ENCODE measurements at places on chromosomes 5 and 9.
A peak's percentile ranks its signal among the peaks of the same experiment; 100 is the strongest.

- DNase-seq, result no peak
These were observed 62.1 kb upstream of the IL6ST start for GRCh38 chr5:56056875-56057274.

- DNase-seq, result no peak
These were observed 114.1 kb downstream of the PAM start for GRCh38 chr5:102869230-102869629.

DNA sequence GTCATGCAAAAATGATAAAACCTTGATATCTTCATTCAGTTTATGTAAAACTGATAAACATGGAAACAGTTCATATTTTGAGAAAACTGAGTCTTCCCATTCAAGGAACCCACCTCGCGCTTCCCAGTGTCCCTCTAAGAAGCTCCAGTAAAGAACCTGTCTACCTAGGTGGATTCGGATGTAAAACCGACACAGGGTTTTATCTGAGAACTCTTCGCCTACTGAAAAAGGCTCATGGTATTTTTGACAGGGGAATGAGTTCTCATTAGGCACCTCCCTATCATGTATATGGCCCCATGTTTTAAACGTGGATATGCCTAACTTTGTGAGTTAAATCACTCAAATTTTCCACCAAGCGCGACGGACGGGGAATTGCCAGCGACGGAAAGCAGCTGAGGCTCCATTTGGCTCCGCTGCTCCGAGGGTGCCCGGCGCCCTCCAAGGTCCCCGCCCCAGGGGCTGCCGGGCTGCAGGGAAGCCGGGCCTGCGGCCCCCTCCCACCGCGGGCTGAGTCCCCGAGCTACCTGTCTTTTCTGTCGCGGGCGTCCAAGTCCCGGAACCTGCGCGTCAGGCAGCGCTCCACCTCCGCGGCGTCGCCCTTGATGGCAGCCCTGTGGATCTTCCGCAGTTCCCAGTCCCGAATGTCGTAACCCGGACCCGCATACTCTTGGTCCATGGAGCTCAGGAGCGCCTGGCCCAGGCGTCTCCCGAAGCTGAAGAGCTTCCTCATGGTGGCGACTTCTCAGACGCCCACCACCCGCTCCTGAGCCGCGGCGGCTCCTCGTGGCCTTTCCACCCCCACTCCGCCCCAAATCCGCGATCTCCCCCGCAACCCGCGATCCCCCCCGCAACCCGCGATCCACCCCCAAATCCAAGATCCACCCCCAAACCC is 594 bp downstream of the ANKRD18A start:
- DNase-seq, result no peak

DNA sequence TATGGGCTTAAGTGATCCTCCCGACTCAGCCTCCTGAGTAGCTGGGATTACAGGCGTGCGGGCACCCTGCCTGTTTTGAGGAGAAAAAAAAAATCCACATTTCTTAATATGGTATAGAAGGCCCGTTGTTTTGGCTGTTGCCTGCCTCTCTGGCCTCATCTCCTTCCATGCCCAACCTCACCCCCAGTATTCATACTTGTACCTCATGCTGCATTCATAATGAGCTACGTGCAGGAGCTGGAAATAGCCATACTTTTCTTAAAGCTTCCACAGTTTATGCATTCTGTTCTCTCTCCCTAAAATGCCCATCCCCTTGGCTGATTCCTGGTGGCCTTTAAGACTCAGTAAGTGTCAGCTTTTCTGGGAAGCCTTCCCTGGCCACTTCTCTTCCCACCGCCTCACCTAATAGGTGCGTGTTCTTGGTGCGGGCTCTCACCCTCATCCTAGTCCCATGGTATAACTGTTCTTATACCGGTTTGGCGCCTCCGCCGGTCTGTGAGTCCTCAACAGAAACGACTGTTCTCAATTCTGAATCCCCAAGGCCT is 2.1 kb upstream of the TPM2 start:
- no peak for DNase-seq

GRCh38 chr5:114319821-114320220 is 42.0 kb upstream of the KCNN2 start:
- DNase-seq, result peak; percentile 5

DNA sequence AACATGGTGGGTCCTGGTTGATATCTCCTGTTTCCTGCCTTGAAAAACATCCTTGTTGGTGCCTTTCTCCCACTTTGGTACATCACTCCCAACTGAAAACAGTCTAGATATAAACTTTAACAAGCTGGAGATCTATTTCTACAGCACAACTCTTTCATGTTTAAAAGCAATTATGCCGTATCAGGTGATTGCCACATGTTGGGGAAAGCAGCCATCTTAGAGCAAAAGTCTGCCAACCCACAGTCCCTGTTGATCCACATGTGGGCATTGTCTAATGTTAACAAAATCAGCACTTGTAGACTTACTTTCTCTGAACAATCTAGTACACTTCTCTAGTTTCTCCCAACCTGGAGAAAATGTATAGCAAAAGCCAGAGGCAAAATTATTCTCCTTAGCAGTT is 104.1 kb downstream of the PRDM6 start:
- no peak for DNase-seq

GRCh38 chr9:95477885-95478284 is 38.9 kb downstream of the PTCH1 start:
- DNase-seq, result no peak

GRCh38 chr9:101530076-101530711 is 3.5 kb upstream of the RNF20 start:
- DNase-seq, result peak; percentile 43

DNA sequence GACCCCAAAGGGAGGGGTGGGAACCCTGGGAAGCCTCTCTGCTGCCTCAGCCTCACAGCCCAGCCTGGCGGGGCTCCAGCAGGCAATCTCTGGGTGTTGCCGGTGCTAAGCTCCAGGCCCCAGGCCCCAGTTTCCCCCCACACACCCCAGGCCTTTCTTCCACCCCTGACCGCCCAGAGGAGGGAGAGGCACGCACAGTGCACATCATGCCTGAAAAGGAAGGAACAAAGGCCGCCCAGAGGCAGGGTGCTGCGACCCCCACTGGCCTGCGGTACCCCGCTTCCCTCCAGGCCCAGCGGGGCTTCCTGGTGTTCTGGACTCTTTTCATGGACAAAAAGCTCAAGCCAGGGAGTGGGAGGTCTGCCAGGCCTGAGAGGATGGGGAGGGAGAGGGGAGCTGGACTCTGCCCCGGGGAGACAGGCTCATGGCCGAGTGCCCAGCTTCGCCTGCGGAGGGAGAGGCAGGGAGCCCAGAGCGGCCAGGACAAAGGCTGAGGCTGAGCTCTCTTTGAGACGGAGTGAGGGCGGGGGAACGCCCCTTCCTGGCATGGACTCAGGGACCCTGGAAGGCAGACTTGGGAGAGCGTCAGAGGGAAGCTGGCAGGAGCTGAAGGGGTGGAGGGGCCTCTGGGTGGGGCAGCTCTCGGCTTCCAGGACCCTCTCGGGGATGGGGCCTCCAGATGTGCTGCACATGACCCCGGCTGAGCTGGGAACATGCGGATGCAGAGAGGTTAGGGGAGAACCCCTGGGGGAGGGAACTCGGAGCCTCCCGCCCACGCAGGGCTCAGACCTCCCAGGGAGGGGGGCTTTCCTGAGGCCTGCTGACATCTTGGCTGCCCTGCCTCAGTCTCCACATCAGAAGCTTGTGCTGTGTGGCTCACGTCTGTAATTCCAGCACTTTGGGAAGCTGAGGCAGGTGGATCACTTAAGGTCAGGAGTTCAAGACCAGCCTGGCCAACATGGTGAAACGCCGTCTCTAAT is 1.8 kb upstream of the ENTPD2 start:
- no peak for DNase-seq

GRCh38 chr5:150598821-150599273 is 41.6 kb upstream of the SYNPO start:
- DNase-seq, result no peak

DNA sequence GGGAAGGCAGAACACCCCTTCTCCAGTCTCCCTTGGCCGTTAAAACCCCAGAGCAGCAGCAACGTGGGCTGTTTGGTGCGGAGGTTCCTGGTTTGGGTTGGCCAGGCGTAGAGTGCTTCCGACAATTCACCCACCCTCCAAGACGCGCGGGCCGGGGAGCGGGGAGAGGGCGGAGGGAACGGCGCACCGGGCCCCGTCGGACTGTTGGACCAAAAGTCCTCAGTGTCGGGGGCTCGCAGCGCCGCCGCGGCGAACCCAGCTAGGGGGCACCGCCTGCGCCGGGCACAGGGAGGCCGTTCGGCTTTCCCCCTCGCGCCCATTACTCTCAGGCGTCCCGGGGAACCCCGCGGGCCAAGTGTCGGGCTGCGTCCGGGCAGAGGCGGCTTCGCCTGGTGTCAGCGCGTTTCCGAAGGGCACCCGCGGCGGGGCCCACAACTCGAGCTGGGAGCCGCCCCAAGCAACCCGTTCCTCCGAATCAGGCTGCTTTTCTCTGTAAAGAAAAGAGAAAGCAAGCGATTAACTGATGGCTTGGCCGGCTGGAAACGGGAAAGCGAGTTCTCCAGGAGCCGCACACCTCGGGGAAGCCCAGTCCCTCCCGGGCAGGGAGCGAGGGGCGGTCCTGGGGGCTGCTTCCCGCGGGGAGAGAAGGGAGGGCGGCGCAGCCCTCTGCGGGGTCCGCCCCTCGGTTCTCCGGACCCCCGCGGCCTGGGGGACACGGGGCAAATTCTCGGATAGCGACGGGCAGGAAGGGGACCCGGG is 145.5 kb downstream of the ERCC6L2 start:
- no peak for DNase-seq

- DNase-seq, result no peak
These were observed 137.5 kb downstream of the MAT2B start for GRCh38 chr5:163642904-163643303.

GRCh38 chr5:128774605-128775004 is 190.7 kb upstream of the SLC27A6 start:
- no peak for DNase-seq

Measured in fibroblast of skin of left biceps (primary cell).